Left kidney (tissue), 8 donors: ENCODE measurements at places on chromosomes 16 and 17. TPM values are rescaled to one million over a fixed set of nuclear protein-coding genes. Genes with fewer than 3 reads are reported as not detected.

Gene SETD1A
- 17.6 TPM for polyA plus RNA-seq

Gene SEZ6L2
- 8.2 TPM for polyA plus RNA-seq

Gene PRSS27
- polyA plus RNA-seq = 1.3 TPM

Gene CES5A
- not detected for polyA plus RNA-seq

Gene GRAPL
- 7.0 TPM for polyA plus RNA-seq

Gene KRT12
- polyA plus RNA-seq = 0.37 TPM

Gene CES4A
- polyA plus RNA-seq = 12.4 TPM

Gene DHRS7C
- not detected for polyA plus RNA-seq

Gene CDH1
- polyA plus RNA-seq = 91.5 TPM

Gene FAM171A2
- 28.2 TPM for polyA plus RNA-seq

Gene ABCA10
- polyA plus RNA-seq = 3.9 TPM

Gene KRT32
- polyA plus RNA-seq = not detected

Gene ZPBP2
- polyA plus RNA-seq = not detected

Gene CLEC18C
- 63.6 TPM for polyA plus RNA-seq

Gene RBFOX1
- polyA plus RNA-seq = 2.6 TPM

Gene FNDC8
- not detected for polyA plus RNA-seq

Gene KRT25
- polyA plus RNA-seq = not detected

Gene FBXW10
- 1.0 TPM for polyA plus RNA-seq

Gene UMOD
- polyA plus RNA-seq = 163 TPM

Gene PERCC1
- 0.20 TPM for polyA plus RNA-seq

Gene YBX2
- 4.1 TPM for polyA plus RNA-seq

Gene KRT33A
- not detected for polyA plus RNA-seq

Gene KCNJ12
- 4.5 TPM for polyA plus RNA-seq

Gene CLDN7
- polyA plus RNA-seq = 36.6 TPM

Gene CD300LB
- 0.15 TPM for polyA plus RNA-seq

Gene MTHFSD
- polyA plus RNA-seq = 33.8 TPM

Gene EVPLL
- polyA plus RNA-seq = 0.23 TPM

Gene CALB2
- 0.47 TPM for polyA plus RNA-seq

Gene KRT40
- not detected for polyA plus RNA-seq

Gene RGS9
- polyA plus RNA-seq = 17.7 TPM

Gene SLC16A11
- polyA plus RNA-seq = 0.18 TPM

Gene TPSAB1
- not detected for polyA plus RNA-seq

Gene DPEP3
- 0.08 TPM for polyA plus RNA-seq
